ENCODE measurements at places on chromosomes 2 and 18.

DNA sequence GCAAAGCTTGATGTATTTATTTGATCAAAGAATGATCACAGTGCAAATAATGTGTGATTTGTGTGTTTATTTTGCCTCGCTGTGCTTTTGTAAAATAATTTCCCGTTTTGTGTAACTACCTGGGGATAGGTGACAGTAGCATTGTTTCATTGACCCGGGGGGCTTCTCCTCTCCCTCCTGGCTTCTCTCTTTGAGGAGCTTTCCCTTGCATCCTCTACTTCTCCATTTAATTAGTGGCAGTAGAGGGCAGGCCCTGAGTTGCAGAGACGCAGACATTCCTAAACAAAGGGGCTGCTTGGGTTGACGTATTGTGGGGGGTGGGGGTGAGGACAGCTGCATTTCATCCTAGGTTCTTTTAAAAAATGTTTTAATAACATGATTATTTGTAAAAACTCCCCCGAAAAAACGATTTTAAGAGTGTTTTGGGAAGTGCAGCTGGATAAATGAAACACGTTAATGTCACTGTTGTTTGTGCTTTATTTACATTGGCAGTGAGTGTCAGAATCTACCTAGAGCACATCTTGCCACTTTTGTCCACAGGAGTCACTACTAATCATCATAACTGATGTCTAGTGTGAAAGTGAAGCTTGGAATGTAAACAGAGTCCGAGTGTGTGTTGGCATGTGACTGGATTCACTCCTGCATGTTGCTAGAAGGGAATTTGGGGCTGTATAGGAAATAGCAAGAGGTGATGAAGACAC lies 2.2 kb downstream of the NEDD4L start:
- DNase-seq, result no peak

GRCh38 chr2:111128096-111128495 lies 7.4 kb downstream of the BCL2L11 start:
- no peak for DNase-seq

DNA sequence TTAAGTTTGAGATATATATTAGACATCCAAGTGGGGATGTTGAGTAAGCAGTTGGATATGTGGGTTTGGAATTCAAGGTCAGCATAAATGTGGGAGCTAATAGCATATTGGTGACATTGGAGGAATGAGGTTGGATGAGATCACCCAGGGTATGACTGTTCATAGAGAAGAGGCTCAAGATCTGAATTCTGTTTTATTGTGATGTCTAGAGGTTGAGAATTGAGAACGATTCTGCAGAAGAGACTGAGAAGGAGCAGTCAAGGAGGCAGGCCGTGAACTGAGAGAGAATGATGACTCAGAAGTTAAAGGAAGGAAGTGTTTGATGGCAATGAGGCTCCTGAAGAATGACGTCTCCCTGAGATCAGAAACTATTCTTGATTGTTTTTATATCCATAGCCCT lies 5.9 kb downstream of the SERPINB11 start:
- DNase-seq, result no peak

DNA sequence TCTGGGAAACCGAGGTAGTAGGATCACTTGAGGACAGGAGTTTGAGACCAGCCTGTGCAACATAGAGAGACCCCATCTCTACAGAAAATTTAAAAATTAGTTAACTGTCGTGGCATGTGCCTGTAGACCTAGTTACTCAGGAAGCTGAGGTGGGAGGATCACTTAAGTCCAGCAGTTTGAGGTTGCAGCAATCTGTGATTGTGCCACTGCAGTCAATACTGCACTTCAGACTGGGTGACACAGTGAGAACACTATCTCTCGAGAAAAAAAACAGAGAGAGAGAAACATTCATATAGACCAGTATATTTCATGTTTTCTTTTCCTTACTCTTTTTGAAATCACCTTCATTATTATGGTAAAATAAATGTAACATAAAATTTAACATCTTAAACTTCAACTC lies 290.7 kb upstream of the CYP26B1 start:
- no peak for DNase-seq

DNA sequence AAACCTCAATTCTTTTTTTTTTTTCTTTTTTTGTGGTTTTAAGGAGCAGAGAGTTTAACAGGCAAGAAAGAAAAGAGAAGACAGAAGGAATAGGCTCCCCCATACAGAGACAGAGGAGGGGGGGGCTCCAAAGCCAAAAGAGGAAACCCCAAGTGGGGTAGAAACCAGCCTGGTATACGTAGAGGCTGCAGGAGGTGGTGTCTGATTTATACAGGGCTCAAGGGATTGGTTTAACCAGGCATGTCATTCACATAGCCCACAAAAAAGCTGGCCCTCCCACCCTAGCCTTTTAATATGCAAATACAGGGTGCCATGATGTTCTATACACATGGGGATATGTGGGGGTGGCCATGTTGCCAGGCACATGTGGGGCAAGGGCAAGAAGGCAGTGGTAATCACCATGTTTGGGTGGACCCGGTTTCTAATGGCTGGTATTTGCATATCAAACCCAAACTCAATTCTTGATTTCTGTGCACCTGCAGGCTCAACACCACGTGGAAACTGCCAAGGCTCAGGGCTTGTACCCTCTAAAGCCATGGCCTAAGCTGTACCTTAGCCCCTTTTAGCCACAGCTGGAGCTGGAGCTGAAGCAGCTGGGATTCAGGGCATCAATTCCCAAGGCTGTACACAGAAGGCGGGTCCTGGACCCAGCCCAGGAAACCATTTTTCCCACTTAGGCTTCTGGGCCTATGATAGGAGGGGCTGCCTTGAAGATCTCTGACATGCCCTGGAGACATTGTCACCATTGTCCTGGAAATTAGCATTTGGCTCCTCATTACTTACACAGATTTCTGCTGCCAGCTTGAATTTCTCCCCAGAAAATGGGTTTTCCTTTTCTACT lies 170.3 kb downstream of the MAIP1 start:
- no peak for DNase-seq

GRCh38 chr2:176419591-176420071 lies 150.4 kb downstream of the MTX2 start:
- no peak for DNase-seq

DNA sequence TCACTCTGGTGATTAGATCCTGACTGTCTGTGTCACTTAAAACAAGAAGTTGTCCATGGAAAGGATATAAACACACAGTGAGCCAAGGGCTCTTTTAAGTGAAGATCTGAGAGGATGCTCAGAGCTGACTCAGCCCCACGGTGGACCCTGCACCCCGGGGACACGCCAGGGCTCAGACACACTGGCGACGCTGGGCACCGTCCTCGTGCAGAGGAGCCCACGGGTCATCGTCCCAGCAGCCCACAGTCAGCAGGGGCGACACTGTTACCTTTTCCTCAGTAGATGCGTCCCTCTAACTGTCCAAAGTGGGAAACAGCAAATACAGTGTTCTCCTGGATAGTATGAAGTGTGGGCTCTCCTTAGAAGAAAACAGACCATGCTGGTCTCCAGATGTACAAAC lies 225.6 kb downstream of the HDAC4 start:
- DNase-seq, result peak; percentile 8

- peak; percentile 67 for DNase-seq
Observed at GRCh38 chr18:8706791-8707555, 1.6 kb downstream of the MTCL1 start.

DNA sequence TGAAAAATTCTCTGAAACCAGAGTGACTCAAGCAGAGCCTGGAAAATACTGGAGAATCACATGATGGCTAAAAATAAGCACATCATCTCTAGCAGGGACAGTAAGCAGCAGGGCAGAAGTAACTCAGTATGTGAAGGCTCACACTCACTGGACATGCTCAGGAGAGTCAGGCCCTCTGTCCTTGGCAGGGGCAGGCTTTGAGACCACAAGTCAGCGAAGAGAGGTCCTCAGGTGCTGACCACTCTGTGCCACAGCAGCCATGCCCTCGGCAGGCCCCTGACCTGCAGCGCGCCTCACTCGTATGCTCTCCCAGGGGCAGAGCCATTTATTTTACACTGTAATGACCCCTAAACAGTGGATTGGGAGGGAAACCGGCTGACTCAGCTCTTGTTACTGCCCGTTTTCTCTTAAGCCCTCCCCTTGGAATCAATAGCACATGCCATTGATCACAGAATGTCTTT lies 76.8 kb downstream of the MAPRE2 start:
- no peak for DNase-seq

GRCh38 chr18:6624271-6624660 lies 105.2 kb upstream of the ARHGAP28 start:
- DNase-seq, result no peak

DNA sequence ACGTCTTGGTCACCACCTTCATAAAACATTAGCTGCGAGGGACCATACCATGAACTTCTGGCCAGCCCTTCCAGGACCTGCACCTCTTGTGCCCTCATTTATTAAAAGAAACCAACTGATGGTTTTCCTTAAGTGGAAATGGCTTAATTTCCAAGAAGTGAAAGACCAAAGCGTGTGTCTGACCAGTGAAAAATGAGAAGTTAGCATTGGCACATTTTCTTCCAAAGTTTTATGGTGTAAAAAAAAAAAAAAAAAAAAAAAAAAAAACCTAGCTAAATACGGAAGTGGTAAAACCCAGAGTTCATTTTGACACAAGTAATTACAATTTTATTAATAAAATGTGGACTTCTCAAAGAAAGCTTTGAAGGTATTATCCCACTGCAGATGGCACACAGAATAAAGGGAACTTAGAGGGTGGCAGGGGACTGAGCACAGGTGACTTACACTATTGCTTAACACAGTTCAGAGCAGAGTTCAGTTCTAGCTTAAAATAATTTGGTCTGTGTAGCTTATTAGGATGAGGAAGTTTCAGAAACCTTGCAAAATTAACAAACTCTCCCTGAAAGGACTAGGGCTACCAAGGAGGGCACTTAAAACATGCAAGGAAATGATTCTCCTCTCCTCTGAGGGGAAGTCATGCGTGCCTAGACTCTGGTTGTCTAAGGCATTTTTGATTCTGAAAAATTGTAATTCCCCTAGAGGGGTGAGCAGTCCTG lies 42.2 kb upstream of the EPG5 start:
- no peak for DNase-seq

DNA sequence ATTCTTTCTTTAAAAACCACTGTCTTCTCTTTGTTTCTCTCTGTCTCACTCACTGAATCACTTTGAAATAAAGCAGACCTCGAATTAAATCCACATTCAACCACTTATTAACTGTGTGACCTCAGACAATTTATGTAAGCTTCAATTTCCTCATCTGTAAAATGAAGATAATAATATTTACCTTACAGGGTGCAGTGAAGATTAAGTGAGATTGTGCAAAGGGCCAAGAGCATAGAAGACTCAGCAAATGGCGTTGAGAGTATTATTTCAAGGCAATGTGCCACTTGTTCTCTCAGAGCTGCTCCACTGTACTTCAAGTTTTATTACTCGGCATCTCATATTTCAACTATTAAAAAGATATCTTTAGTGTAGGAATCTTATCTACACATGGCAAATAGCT lies 454.2 kb upstream of the HNRNPA3 start:
- no peak for DNase-seq

DNA sequence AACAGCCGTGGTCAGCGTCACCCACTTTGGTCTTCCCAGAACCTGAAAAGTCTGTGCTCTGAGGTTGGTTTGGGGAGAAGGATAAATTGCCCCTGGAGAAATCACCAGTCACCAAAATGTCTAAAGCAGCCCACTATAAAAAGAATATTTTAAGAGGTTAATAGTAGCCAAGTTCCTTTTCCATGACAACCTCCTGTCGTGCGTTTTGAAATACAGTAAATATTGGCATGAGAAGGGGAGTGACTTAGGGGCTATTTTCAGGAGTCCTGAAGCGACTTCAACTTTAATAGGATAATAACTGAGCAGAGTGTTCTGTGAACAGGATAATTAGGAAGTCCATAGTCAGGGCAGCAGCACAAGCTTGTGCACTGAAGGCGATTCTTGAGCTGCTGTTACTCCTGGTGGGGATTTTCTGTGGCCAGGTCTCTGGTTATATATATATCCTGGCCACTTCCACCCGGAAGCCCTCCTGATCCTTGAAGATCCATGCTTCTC lies 49.3 kb downstream of the RNF144A start:
- DNase-seq, result peak; percentile 2

- no peak for DNase-seq
Observed at GRCh38 chr2:33518200-33518599, 41.8 kb downstream of the RASGRP3 start.

- DNase-seq, result no peak
Observed at GRCh38 chr2:146602856-146603255, 1242.0 kb upstream of the ACVR2A start.

GRCh38 chr18:45166836-45167551 lies 448.3 kb upstream of the SLC14A2 start:
- no peak for DNase-seq

DNA sequence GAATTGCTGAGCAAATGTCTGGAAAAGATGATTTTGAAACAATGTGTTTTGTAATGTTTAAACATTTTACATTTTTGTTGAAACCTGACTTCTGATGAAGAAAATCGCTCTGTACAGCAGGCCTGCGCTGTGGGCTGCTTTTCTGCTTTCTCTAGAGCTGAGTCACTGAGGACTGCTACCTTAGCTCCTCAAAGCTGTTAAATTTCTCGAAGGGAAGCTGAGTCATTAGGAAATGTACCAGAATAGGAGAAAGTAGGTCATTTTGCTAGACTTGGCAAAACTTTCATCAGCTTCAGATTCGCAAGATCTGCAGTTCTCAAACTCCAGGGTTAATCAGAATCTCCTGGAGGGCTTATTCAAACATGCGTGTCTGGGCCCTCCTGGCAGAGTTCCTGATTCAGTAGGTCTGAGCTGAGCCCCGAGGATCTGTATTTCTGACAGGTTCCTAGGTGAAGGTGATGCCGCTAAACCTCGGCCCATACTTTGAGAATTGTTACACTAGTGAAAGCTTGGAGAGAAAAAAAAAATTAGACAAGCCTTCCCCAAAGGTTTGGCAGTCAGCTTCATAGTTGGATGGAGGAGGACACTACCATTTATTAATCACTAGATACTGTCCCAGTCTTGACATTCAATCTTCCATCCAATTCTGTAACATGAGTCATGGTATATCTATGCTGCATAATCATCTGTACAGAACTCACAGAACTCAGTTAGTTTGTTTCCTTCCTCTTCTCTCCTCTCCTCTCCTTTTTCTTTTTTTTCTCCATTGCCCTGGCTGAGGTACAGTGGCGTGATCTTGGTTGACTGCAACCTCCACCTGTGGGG lies 297.6 kb downstream of the PARD3B start:
- no peak for DNase-seq

- DNase-seq, result no peak
Observed at GRCh38 chr2:143452817-143453451, 323.7 kb downstream of the ARHGAP15 start.

GRCh38 chr2:16687955-16688354 lies 22.3 kb upstream of the CYRIA start:
- DNase-seq, result no peak

- DNase-seq, result no peak
Observed at GRCh38 chr2:109105113-109105512, 23.9 kb upstream of the SH3RF3 start.

DNA sequence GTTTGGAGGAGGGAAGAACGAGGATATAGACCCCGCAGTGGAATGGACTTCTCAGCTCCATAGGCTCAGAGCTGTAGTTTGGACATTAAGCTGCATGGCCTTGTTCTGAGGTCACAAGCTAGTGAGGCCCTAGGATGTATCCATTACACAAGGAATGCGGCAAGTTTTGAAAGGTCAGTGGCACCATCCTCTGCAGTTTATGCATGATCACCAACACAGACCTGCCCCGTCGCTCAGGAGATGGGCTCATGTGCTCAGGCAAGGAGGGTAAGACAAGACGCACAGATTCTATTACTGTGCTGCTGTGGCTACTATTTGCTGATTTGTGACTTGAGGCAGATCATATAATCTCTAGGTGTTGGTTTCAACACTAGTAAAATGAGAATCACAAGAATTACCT lies 110.9 kb downstream of the FAM161A start:
- DNase-seq, result no peak

All from dorsolateral prefrontal cortex (tissue), 122 donors.